HT-29 (cell line): ENCODE measurements at places on chromosomes 12 and 14.
A peak's percentile ranks its signal among the peaks of the same experiment; 100 is the strongest.

DNA sequence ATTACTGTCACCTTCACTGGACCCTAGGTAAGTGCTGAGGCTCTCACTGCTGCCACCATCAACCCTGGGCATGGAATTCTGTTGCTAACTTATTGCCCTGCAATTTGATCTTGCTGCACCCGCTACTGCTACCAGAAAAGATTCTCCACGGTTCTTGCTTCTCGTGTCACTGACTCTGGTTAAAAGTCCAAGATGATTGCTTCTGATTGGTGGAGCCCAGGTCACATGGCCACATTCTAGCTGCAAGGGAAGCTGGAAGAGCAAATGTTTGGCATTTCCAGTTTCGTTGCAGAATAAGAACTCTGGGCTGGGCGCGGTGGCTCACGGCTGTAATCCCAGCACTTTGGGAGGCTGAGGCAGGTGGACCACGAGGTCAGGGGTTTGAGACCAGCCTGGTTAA lies 7.5 kb upstream of the VSX2 start:
- no peak for DNase-seq

DNA sequence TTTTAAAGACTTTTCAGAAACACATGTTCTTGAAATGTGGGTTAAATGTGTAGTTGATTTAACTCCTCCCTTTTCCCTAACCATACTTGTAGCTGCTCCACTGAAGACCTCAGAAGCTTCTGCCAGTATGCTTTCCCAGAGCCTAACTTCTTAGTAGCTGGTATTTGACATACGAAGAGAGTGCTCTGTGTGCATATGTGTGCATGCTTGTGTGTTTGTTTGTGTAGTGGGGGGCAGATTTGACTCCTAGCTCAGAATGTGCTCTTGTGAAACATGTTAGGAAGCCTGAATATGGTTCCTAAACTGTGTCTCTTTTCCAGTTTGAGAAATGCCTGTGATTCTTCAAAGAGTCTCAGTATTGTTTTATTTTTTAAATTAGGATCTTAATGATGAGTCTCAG lies 420.4 kb downstream of the PCNX1 start:
- no peak for DNase-seq

DNA sequence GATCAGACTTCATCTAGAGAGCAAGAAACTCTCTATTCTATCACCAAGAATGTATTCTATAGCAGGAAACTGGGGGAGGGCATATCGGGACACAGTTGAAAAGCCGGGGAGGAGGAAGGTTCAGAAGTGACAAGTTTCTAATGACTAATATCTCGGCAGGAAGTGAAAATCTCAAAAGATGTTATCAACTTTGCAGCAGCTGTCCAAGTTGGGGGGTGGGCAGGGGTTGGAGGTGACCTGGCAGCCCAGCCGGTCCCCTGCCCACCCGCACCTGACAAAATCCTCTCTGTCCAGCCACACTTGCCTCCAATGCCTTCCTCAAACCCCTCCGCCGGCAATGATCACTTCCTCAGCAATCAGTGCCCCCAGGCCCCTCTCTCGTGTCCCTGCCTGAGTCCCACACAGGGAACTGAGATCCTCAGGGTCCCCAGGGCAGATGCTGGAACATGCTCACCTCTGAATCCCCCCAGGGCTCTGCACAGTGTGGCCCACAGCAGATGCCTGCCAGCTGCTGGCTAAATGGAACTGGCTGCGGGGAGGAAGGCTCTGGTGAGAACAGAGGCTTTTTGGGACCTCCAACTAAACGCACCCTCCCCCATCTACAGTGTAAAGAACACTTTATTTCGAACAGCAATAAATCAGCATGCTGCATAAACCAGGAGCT lies 43.9 kb downstream of the CCDC88C start:
- DNase-seq, result peak; percentile 54

GRCh38 chr12:82480606-82481005 lies 122.3 kb downstream of the METTL25 start:
- DNase-seq, result no peak

- DNase-seq, result peak; percentile 49
These were observed 417.6 kb downstream of the PCNX1 start for GRCh38 chr14:71324767-71325272.

GRCh38 chr14:66395300-66395699 lies 90.9 kb upstream of the CCDC196 start:
- DNase-seq, result no peak

- DNase-seq, result no peak
These were observed 24.1 kb downstream of the ATP5MC2 start for GRCh38 chr12:53651737-53652136.

DNA sequence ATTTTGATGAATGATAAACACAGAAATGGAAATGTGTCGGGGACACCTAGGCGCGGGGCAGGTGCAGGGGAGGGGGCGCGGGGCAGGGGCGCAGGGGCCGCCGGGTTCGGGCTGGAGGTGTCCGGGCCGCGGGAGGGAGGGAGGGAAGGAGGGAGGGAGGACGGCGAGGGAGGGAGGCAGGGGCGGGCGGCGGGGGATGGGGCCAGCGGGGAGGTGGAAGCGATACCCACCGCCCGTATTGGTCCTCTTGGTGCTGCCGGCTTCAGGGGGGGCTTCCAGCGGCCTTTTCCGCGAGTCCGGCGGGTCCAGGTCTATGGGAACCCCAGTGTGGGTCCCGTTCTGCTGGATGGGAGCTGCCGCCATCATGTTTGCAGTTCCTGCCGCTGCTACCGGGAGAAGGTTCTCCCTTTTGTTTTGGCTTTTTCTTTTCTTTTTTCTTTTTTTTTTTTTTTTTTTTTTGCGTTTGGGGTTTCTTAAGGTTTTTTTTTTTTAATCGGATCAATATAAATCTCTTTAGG lies 703 bp downstream of the NOVA1 start:
- no peak for DNase-seq

DNA sequence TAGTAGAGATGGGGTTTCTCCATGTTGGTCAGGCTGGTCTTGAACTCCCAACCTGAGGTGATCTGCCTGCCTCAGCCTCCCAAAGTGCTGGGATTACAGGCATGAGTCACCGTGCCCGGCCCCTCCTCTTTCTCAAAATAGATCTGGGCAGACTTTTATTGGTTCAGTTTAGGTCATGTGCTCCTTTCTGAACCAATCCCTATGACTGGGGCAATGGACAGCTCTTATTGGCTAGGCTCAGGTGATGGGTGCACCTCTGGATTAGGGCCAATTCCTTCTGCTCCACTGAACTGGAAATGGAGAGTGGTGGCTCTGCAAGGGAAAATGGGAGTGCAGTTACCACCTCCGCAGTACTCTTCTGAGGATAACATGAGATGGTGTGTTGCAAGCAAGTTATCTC lies 6.2 kb upstream of the ATP6V0A2 start:
- DNase-seq, result no peak

- no peak for DNase-seq
These were observed 370.3 kb downstream of the BCL11B start for GRCh38 chr14:98901511-98902205.

DNA sequence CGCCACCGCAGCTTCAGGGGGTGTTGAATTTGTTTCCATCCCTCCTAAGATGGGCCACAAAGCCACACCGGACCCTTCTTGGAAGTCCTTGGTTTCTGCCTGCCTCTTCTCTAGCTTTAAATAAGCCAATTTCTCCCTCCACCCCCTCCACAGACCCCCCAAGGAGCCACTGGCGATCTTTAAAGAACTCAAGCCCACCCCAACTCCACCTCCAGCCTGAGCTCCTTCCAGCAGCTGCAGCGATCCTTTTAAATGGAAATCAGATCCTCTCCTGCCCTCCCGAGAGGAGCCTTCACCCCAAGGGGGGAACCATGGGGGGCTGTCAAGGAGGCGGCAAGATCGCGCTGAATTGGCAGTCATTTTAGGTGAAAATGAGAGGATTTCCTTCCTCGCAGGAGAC lies 133.1 kb downstream of the NCOR2 start:
- no peak for DNase-seq

DNA sequence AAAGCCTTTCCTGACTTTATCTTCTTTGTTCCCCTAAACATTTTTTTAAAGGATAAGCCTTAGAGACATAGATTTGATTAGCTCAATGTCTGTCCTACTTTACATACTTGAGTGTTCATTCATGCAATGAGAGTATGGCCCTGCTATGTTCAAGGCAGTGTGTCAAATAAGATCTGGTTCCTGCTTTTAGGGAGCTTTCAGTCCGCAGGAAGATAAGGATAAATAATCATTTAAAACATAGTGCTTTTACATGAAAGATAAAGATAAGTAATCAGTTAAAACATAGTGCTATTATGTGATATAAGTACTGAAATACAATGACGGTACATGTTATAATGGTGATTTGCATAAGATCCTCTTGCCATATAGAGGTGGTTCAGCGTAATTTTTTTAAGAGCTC lies 378.3 kb upstream of the PRICKLE1 start:
- DNase-seq, result no peak

- peak; percentile 44 for DNase-seq
These were observed 29.1 kb upstream of the SOS2 start for GRCh38 chr14:50260511-50260910.

DNA sequence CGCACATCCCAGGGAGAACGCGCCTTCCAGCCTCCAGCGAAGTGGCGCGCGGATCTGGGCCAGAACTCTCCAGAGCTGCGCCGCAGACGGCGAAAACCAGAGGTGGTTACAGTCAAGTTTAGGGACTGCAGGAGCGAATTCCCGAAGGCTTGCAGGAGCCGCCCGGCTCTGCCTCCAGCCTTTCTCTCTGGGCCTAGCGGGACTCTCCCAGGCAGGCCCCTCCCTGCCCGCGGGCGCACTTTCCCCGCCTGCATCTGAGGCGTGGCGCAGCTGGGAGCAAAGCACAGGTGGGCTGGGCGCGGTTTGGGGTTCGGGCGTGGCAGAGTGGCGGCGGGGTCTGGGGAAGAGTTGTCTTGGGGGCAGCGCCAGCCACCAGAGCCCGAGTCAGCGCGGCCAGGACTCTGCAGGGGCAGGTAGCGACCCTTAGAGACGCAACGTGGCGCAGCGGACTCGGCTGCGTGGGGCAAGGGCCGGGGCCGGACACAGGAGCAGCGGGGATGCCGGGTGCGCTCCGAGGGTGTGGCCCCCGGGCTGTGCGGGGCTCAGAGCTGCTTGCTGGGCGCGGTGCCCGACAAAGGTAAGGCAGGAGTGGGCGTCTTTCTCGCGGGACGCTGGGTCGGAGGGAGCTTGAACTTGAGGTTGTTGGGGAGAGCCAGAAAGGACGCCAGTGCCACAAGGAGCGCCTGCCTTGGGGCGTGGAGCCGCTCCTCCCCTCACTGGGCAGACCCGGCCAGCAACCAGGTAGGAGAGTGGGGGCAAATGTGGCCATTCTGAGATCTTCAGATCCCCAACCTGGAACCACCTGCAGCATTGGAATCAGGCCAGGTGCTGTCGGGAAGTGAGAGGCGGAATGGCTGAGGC lies 1126.0 kb downstream of the AACS start:
- no peak for DNase-seq

DNA sequence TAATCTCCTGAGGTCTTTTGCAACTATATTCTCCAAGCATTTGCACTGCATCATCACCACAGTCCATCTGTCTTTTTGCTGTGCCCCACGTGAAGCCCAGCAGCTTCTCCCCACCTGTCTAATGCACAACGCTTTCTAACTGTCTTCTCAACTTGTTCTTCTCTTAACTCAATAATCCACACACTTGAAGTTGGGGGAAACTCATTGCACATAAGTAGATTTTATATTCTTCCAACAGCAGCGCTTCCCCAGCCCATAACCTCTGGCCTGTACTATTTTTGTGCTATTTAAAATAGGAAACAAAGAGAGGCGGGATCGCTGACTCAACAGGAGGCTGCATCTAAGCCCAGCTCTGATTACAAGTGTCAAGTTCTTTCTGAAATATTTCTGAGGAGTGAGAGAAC lies 226.7 kb downstream of the GXYLT1 start:
- no peak for DNase-seq

GRCh38 chr12:130661059-130661458 lies 55.0 kb downstream of the RIMBP2 start:
- DNase-seq, result no peak

DNA sequence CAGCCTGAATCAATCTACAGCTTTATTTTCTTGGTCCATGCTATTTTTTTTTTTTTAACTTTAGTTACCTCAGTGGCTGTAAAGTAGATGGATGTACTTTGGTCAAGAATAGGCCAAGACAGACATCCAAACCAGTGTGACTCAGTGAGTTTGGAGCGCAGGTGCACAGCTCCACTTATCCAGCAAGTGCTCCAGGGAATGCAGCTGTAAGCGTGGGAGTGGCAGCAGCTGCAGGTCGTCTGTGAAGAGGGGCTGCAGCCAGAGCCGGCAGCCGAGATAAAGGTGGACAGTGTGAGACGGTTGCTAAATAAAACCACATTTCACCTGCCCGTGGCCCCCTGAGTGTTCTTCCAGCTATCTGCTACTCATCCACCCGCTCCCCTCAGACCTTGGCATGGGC lies 1018.7 kb downstream of the AACS start:
- DNase-seq, result no peak

DNA sequence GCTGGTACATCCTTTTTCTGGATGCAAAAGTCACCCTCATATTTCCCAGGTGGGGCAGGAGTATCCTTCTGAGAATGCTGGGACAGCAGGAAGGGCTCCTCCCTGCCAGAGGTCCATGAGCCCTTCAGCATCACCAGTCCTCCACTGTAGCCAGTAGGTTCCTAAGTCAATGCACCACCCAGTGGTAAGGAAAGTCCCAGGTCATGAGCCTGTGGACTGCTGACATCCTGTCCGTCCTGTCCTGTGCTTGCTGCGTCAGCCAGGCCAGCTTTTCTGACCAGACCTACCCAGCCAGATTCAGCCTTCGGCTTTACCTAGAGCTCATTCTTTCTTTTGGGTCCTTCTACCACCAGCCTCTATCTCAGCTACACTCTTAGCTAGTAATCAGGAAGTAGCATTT lies 23.0 kb upstream of the ACTN1 start:
- peak; percentile 70 for DNase-seq

- no peak for DNase-seq
These were observed 91.3 kb upstream of the CEP83 start for GRCh38 chr12:94550964-94551363.

GRCh38 chr12:49465132-49465531 lies 73.7 kb upstream of the KCNH3 start:
- no peak for DNase-seq

DNA sequence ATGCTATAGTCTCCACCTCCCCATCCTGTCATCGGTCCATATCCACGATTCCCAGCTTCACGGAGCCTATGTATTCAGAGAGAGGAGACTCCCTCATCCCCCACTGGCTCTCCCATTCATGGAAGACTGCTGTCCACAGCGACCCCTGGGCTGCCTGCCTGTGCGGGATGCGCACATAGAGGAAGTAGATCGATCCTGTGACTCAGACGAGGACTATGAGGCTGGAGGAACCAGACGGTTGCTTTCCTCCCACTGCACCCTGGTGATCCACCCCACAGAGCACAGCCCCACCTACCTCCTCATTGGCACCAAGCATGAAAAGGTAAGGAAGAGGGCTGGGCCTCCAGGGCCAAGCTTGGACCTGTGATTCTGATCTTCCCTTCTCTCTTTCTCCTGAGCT lies 24.4 kb downstream of the PIGH start:
- DNase-seq, result peak; percentile 29

GRCh38 chr14:51735851-51736250 lies 84.1 kb downstream of the FRMD6 start:
- DNase-seq, result no peak

GRCh38 chr12:51677284-51677968 lies 86.4 kb downstream of the SCN8A start:
- DNase-seq, result no peak

DNA sequence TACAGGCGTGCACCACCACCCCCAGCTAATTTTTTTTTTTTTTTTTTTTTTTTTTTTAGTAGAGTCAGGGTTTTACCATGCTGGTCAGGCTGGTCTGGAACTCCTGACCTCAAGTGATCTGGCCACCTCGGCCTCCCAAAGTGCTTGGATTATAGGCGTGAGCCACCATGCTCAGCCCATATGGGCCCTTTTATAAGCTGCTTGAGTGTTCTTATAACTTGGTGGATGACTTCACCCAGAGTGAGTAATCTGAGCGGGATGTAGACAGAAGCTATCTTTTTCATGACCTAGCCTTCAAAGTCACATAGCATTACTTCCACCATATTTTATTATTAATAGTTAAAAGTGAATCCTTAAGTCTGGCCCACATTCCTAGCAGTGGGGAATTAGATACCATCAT lies 16.4 kb downstream of the BBOF1 start:
- DNase-seq, result no peak
